ENCODE measurements at places on chromosomes 12 and 14.

DNA sequence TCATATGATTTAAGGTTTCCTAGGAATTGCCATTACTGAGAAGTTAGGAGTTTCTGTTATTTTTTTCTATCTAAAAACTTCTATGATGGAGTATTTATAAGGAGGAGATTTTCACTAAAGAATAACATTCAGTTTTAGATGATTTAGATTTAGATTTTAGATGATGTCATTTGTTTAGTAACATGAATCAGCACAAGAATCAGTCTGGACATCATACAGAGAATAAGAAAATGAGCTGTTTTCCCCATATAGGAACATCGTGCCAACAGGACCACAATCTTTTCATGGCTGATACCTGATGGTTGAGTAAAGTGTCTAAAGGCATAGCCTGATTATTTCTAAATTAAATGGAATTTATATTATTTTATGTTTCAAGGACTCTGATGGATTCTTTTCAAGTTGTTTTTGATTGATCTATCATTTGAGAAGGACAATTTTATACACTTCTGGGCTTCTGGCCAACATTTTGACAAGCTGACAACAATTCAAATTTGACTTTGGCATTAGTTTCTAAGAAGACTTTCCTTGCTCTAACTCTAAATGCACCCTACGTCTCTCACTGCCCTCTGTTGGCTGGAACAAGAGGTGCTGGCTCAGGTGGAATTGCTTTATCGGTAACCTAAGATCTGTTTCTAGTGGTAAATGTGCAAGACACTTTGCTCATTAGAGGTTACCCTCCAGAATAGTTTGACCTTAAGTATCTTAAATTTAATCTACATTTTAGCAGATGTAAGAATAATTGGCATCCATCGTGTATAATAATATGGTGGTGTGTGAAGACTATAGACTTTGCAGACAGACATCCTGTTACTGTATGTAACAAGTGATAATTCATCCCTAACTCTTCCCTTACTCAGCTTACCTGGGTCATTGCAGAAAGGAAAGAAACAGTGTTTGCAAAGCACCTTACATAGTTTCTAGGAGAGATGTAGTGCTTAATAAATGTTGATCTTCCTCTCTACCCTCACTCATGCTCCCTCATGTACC lies 42.8 kb upstream of the CPSF6 start:
- no peak overlapping the region for H3K27ac ChIP-seq
- no peaks in the 10 kb centered on the region for H3K27me3 ChIP-seq
- no peaks in the 10 kb centered on the region for H3K36me3 ChIP-seq
- no peaks in the 10 kb centered on the region for H3K4me1 ChIP-seq
- no peak overlapping the region for H3K4me3 ChIP-seq

DNA sequence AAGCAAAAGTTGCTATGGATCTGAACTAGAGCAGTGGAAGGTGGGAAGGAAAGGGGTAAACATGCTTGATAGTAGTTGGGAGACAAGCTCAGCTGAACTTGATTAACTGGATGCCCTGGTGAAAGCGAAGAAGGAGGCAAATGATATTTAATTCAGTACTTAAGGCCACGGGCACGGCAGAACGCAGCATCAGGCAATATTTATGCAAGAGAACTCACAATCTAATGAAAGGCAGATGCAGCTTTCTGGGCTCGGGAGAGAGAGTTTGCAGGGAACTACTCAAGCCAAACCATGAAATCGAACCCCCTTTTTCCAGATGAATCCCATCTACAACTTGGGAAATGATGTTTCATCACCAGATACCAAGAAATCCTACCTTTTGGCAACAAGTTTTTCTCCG lies 3.5 kb upstream of the CNIH1 start:
- DNase-seq: no peak
- no peaks in the 10 kb centered on the region for H3K27me3 ChIP-seq
- H3K36me3 ChIP-seq: no peaks in the 10 kb centered on the region
- no peak overlapping the region for H3K27ac ChIP-seq
- peaks cover 29% of the 10 kb centered on the region for H3K4me1 ChIP-seq

DNA sequence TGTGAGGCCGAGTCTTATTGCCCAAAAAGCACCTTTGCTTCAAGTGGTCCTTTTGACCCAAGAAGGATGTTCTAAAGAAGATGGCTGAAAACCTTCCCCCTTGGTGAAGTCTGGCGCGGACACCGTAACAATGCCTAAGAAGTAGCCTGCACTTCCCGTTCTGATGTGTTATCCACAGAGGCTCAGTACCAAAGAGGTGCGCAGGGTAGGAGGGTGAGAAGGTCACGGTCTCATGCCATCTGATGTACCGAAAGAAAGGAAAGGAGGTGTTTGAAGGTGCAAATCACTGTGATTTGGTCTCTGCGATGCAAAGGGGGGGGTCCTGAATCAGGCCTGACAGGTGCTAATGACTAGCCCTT lies 9.9 kb downstream of the PEBP1 start:
- no peak overlapping the region for H3K27ac ChIP-seq
- no peak overlapping the region for H3K4me3 ChIP-seq
- no peaks in the 10 kb centered on the region for H3K4me1 ChIP-seq
- no peaks in the 10 kb centered on the region for H3K27me3 ChIP-seq
- no peak for DNase-seq
- peaks cover 100% of the 10 kb centered on the region for H3K36me3 ChIP-seq

DNA sequence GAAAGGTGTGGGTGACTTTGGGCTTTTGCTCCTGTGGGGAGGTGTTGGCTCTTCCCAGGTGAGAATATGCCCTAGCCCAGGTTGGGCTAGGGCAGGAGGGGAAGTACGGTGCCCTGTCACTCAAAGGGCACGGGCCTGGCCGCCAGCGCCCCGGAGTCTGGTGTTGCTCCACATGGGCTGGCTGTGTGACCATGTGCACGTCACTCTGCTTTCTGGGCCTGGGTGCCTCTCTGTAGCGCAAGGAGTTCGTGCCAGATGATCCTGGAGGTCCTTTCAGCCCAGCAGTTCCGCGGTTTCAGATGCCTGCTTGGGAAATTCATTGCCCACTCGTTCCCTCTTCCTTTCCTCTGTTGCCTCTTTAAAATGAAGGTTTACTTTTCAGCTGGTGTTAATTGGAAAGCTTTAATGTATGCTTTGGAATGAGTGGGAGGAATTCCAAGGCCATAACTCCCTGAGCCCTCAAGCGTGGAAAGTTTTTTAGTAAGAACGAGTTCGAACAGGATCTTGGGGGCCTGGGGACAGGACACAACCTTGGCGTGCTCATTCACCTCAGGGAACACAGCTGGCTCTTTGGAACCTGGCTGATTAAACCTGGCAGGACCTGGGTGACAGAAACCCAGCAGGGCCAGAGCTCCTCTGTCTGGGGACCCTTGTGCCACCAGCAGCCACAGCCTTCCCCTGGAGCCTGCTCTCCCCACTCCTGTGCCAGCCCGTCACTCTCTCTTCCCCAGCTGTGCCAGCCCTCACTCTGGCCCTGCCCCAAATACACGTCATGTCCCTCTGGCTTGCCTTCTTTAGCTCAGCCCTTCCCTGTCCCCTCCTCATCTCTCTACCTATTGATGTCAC lies 42.8 kb downstream of the TSPAN9 start:
- no peak overlapping the region for H3K4me3 ChIP-seq
- peak overlapping the region; percentile 81 for H3K27ac ChIP-seq
- H3K36me3 ChIP-seq: no peaks in the 10 kb centered on the region
- H3K27me3 ChIP-seq: no peaks in the 10 kb centered on the region

DNA sequence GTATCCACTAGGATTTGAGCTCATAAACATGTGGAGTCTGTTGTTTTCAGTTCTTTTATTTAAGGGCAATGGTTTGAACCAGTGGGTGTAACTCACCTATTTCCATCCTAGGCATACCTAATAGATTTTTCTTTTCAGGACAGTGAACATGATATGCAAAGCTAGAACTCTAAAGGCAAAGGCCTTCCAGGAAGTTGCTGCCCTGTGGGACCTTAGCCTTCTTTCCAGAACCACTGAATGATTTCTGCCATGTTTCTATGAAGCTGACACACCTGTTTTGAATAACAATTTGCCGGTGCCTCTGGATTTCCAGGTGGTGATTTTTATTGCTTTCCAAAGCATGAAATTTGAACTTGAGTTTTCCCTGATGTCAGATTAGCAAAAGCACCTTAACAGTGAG lies 372.9 kb upstream of the FAR2 start:
- no peak for DNase-seq
- no peak overlapping the region for H3K27ac ChIP-seq
- no peaks in the 10 kb centered on the region for H3K4me1 ChIP-seq

GRCh38 chr14:50333014-50333509 lies 20.9 kb downstream of the DMAC2L start:
- H3K4me3 ChIP-seq: no peak overlapping the region
- no peak overlapping the region for H3K27ac ChIP-seq
- H3K4me1 ChIP-seq: peaks cover 13% of the 10 kb centered on the region
- no peak for DNase-seq

GRCh38 chr12:38138225-38139221 lies 178.1 kb upstream of the ALG10B start:
- peaks cover 6% of the 10 kb centered on the region for H3K4me1 ChIP-seq
- H3K27me3 ChIP-seq: no peaks in the 10 kb centered on the region
- no peak overlapping the region for H3K27ac ChIP-seq
- H3K36me3 ChIP-seq: no peaks in the 10 kb centered on the region

GRCh38 chr12:7092229-7092985 lies at the start of gene C1R:
C1R (minus strand) TSS chr12:7092445; CDS start chr12:7092388, 57 bp downstream.
- H3K4me1 ChIP-seq: peaks cover 18% of the 10 kb centered on the region
- DNase-seq: no peak
- H3K4me3 ChIP-seq: peak within 1 kb of the TSS; percentile 36
- H3K27ac ChIP-seq: peak within 1 kb of the TSS; percentile 92

- H3K27ac ChIP-seq: no peak overlapping the region
- H3K27me3 ChIP-seq: no peaks in the 10 kb centered on the region
- no peaks in the 10 kb centered on the region for H3K36me3 ChIP-seq
- no peak for DNase-seq
Observed at GRCh38 chr12:97216848-97217247, 245.8 kb upstream of the RMST start.

GRCh38 chr12:56521209-56521589 lies 421 bp upstream of the RBMS2 start:
- peak overlapping the region; percentile 78 for H3K27ac ChIP-seq
- no peak for DNase-seq
- peak overlapping the region; percentile 61 for H3K4me3 ChIP-seq

GRCh38 chr12:45216230-45216982 lies 511 bp downstream of the ANO6 start:
- H3K27ac ChIP-seq: peak overlapping the region; percentile 97
- H3K36me3 ChIP-seq: no peaks in the 10 kb centered on the region
- peak overlapping the region; percentile 94 for H3K4me3 ChIP-seq
- H3K27me3 ChIP-seq: no peaks in the 10 kb centered on the region

DNA sequence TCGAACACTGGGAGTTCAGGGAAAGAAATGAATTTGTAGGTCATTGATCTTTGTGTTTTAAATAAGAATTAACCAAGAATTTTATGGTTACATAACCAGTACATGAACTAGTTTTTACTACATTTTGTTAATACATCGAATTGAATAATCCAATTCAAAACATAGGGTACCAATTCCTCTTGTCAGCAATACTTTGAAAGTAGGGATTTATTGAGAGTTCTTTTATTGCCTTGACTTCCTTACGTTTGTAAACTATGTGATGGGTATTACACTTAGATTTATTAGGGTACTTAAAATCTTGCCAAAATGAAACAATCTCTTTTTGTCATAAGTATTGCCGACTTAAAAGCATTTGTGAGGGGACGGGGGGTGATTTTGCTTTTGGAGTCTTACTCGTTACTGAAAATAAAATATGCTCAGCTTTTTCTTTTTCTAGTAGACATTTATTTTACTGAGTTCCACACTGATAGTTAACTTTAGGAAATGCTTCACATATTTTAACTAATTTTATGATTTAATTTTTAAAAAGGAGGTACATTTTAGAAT lies 22.4 kb downstream of the SOCS2 start:
- DNase-seq: no peak
- no peaks in the 10 kb centered on the region for H3K4me1 ChIP-seq
- H3K27ac ChIP-seq: peak overlapping the region; percentile 85
- no peaks in the 10 kb centered on the region for H3K36me3 ChIP-seq
- H3K27me3 ChIP-seq: no peaks in the 10 kb centered on the region
- peak overlapping the region; percentile 9 for H3K4me3 ChIP-seq

DNA sequence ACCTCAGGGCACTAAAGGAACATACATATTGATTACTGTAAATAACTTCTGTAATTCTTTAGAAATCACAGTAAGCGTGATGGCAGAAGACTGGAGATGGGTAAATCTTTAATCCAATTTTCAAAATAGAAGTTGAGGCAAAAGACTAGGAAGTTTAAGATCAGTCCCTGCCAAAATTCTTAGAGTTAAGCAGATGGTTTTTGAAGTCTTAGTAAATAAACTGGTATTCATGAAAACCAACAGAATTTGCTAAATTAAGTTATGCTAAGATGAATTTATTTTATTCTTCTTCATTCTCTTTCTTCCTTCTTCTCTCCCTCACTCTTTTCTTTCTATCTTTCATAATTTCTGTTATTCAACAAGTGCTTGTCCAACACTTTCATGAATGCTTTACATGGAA lies 98.4 kb upstream of the GARIN6 start:
- no peaks in the 10 kb centered on the region for H3K36me3 ChIP-seq
- no peaks in the 10 kb centered on the region for H3K27me3 ChIP-seq
- no peak for DNase-seq

DNA sequence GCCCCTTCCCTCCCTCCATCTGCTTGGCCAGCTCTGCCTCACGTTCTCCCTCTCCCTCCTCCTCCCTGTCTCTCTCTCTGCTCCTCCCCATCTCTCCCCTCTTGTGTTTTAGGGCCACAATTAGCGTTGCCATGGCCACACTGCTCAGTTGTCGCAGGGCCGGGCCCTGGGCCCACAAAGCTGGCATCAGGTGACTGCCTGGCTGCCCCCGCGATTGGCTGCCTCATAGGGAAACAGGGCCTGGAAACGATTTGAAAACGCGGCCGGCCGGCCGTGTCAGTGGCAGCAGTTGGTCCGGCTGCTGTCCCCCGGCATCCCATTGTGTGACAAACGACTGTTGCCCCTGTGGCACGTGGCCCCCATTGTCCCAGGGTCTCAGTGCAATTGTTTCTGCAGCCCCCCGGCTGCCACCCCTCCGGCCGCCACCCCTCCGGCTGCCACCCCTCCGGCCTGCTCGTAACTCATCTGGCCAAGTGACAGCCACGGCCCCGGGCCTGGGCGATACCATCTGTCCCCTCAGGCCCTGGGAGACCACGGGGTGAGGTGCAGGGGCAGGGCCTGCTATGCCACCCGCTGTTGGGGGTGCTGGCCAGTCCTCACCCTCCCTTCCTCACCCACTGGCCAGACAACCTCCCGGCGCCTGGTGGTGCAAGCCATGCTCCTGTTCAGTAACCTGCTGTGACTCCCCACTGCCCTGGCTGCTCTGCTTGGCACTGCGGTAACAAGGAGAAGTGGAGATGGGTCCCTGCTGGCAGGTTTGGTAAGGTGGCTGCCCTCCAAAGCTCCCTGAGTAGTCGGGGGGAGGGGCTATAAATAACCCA lies 17.4 kb downstream of the FOXN4 start:
- H3K4me1 ChIP-seq: peaks cover 5% of the 10 kb centered on the region
- H3K36me3 ChIP-seq: no peaks in the 10 kb centered on the region
- H3K27ac ChIP-seq: peak overlapping the region; percentile 38
- no peaks in the 10 kb centered on the region for H3K27me3 ChIP-seq
- no peak for DNase-seq

Data from esophagus squamous epithelium (tissue), 5 donors.